ENCODE measurements at places on chromosomes 6 and 20.

DNA sequence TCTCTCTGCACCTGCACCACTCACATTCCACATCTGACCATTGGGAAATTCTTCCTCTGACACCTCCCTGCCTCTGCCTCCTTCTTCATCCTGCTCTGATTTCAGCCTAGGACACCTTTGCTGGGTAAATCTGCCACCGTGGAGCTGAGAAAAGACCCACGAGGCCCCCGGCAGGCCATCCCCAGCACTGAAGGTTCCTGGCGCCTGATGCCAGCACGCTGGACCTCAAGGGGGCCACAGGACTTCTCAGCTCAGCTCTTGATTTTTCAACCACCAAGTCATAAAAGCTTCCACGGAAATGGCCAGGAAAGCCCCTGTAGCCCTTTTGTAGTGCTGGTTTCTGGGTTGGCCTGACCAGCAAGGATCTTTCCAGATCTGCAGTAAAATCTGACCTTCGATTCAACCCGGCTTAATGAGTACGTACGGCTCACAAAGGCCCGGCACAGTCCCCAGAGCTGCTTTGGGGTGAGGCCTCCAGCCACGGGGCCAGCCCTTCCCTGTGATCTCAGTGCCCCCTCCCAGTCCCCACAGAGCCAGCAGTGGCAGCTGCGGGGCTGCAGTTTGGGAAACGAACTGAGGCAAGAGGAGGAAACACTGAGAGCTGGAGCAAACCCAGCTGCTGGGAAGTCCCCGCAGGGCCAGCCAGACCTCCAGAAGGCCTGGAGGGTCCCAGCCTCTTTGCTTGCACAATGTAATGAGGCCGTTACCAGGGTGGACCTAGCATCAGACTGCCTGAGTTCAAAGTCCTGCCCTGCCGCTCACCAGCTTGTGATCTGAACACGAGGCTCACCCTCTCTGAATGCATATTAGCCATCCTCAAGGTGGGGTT, 157.5 kb downstream of the BMP7 start:
- no peaks in the 10 kb centered on the region for H3K36me3 ChIP-seq
- DNase-seq, result no peak
- H3K4me1 ChIP-seq, result no peaks in the 10 kb centered on the region
- H3K27ac ChIP-seq, result no peak overlapping the region
- H3K4me3 ChIP-seq, result no peak overlapping the region

GRCh38 chr20:51608061-51608460, 65.5 kb upstream of the NFATC2 start:
- H3K27me3 ChIP-seq, result peaks cover 3% of the 10 kb centered on the region
- no peak overlapping the region for H3K27ac ChIP-seq
- H3K36me3 ChIP-seq, result no peaks in the 10 kb centered on the region

- no peak overlapping the region for H3K27ac ChIP-seq
- no peaks in the 10 kb centered on the region for H3K4me1 ChIP-seq
- H3K27me3 ChIP-seq, result no peaks in the 10 kb centered on the region
- no peak overlapping the region for H3K4me3 ChIP-seq
Observed at GRCh38 chr6:147909640-147910039, 401.1 kb downstream of the SAMD5 start.

- no peaks in the 10 kb centered on the region for H3K36me3 ChIP-seq
- no peak for DNase-seq
- H3K27ac ChIP-seq, result no peak overlapping the region
- no peak overlapping the region for H3K4me3 ChIP-seq
Observed at GRCh38 chr6:32794510-32794909, 22.3 kb downstream of the HLA-DOB start.

GRCh38 chr6:34970957-34971356, 81.9 kb downstream of the ANKS1A start:
- no peak overlapping the region for H3K4me3 ChIP-seq
- H3K27me3 ChIP-seq, result no peaks in the 10 kb centered on the region
- H3K36me3 ChIP-seq, result no peaks in the 10 kb centered on the region
- H3K4me1 ChIP-seq, result no peaks in the 10 kb centered on the region
- H3K27ac ChIP-seq, result no peak overlapping the region
- no peak for DNase-seq

- no peaks in the 10 kb centered on the region for H3K36me3 ChIP-seq
- H3K4me3 ChIP-seq, result no peak overlapping the region
Observed at GRCh38 chr6:3484946-3485345, 28.1 kb upstream of the SLC22A23 start.

Measured in T-helper 2 cell treated with Interferon-gamma antibody and Interleukin-4, amounts not matched to agents 5 μg/mL and 100 μg/mL, for 36 hours (primary cell).